Fibroblast of the aortic adventitia (primary cell): ENCODE measurements at places on chromosomes 4 and X. TPM values are rescaled to one million over a fixed set of nuclear protein-coding genes. Genes with fewer than 3 reads are reported as not detected.

Gene ERAS
- not detected in 2 replicates for total RNA-seq

Gene NUP62CL
- 0.09 TPM in 1 of 2 replicates, not detected in the other for total RNA-seq

Gene FGFBP1
- total RNA-seq: not detected in 2 replicates

Gene HSD17B11
- 46.8 and 297 TPM in 2 replicates for total RNA-seq

Gene INTU
- total RNA-seq: 6.0 and 14.1 TPM in 2 replicates

Gene SSX1
- 0.09 TPM in 1 of 2 replicates, not detected in the other for total RNA-seq

- no peak for DNase-seq
These were observed 12.6 kb downstream of the LRPAP1 start for GRCh38 chr4:3519468-3520264.

DNA sequence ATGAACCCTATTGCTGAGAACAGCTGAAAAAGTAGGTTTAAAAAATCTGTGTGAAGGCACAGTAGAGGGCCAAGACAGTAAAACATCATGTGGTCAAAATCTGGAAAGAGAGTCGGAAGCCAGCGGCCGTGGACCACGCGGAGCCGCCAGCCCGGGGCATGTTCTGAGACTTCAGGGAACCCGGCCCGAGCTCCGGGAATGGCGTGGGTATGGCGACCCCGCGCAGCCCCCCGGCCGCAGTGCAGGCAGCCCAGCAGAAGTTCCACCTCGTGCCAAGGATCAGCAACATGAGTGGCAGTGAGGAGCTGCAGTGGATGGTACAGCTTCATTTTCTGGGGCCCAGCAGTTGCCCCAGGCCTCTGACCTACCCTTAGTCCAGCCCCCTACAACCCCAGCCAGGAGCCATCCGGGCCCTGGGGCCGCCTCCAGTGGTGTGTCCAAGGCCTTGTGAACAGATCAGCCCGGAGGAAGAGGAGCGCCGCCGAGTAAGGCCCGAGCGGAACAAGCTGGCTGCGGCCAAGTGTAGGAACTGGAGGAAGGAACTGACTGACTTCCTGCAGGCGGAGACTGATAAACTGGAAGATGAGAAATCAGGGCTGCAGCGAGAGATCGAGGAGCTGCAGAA is 94.2 kb downstream of the LARP1B start:
- DNase-seq: no peak

GRCh38 chr4:839675-840443 is 13.9 kb upstream of the CPLX1 start:
- DNase-seq: no peak

GRCh38 chr4:134202166-134202956 is 772 bp upstream of the PABPC4L start:
- no peak for DNase-seq

DNA sequence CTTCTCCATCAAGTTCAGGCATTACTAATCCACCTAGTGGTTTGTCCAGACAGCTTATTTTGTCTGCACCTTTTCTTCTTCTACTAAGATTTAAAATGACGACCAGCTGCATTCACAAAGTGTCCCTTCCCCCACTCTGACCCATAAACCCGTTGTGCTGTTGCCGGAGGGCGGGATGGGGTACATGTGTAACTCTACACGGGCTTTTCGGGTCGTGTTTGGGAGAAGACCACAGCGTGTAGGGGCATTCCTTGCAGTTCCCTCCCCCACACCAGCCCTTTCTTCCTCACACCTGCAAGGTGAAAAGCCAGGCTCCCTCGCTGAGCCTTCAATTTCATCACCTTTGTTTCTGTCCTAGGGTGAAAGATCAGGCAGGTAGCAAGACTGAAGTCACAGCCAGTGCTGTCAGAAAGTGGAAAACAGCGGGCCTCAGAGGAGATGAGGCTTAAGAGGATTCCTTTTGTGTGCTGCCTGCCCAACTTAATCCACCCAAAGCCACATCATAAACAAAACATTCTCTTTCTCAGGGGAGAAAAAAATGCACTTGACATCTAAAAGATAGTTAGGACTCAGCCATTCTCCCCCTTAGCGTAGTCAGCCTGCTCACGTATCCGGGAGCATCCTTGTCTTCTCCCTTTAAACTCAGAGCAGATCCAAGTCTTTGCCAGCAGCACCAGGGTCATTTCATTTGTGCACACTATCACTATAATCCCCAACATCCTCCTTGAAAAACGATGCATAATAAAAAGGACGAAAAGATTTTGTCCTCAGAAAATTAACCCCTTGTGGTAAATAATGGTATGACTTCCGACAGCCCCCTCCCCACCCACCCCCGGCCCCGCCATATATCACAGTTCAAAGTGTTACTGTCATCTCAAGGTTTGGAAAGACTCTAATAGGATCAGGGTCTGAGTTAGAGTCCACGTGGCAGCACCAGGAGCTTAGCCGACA is 599.0 kb downstream of the RAB28 start:
- DNase-seq: no peak

GRCh38 chrX:36844857-36845256 is 163.3 kb upstream of the FAM47C start:
- no peak for DNase-seq
